Glutamatergic neuron (in vitro differentiated cells): ENCODE measurements at places on chromosomes 5 and 9. TPM values are rescaled to one million over a fixed set of nuclear protein-coding genes. Genes with fewer than 3 reads are reported as not detected.

Gene PDCD1LG2
- total RNA-seq = not detected

Gene ASPN
- total RNA-seq = not detected

Gene ORM2
- not detected for total RNA-seq

Gene MOB3B
- 1.8 TPM for total RNA-seq

Gene LCN15
- 1.9 TPM for total RNA-seq

Gene PTGDS
- total RNA-seq = not detected

Gene LHX3
- 0.81 TPM for total RNA-seq

Gene PCDHA9
- total RNA-seq = 18.9 TPM

Gene ASB6
- 25.4 TPM for total RNA-seq

Gene PCDHB3
- 36.9 TPM for total RNA-seq

Gene N4BP3
- 2.2 TPM for total RNA-seq

Gene ARHGEF39
- total RNA-seq = 2.6 TPM

Gene OR1Q1
- not detected for total RNA-seq

Gene CYLC2
- not detected for total RNA-seq

Gene TAF11L5
- total RNA-seq = 0.83 TPM

Gene ARHGEF37
- total RNA-seq = 1.0 TPM

Gene FGF18
- 26.3 TPM for total RNA-seq

Gene FOXD4L3
- total RNA-seq = 0.27 TPM

Gene RETREG1
- 6.3 TPM for total RNA-seq
